ENCODE measurements at places on chromosomes 2 and 18.

- DNase-seq = no peak
These were observed 92.8 kb upstream of the OTOS start for GRCh38 chr2:240232961-240233884.

- DNase-seq = no peak
These were observed 39.1 kb downstream of the SNED1 start for GRCh38 chr2:241037498-241037897.

GRCh38 chr2:189639007-189639609 is 22.2 kb upstream of the ASNSD1 start:
- no peak for DNase-seq

- no peak for DNase-seq
These were observed 16.6 kb upstream of the SPOPL start for GRCh38 chr2:138485019-138485418.

GRCh38 chr2:27736890-27737204 is 34.7 kb upstream of the MRPL33 start:
- no peak for DNase-seq

DNA sequence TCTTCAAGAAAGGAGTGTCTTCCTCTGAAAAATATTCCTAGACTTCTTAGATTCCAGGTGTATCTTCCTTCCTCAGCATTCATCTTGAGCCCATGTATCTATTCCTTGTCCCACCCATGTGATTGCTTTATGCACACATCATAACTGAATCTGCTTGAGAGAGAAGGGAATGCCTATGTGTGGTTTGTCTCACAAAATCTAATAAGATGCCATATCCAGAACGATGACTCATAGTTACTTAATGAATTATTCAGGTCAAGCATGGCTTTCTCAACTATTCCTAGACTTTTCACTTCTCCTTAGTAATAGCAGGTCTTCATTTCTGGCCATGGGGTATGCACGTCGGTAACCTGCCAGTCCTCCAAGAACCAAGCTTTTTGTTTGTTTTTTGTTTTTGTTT is 121.8 kb downstream of the SETBP1 start:
- peak; percentile 28 for DNase-seq

GRCh38 chr2:9613291-9613690 is 17.5 kb downstream of the YWHAQ start:
- peak; percentile 60 for DNase-seq

- DNase-seq = no peak
These were observed 17.2 kb upstream of the SSB start for GRCh38 chr2:169781249-169782013.

GRCh38 chr18:75937306-75937705 is 509.8 kb upstream of the SMIM21 start:
- DNase-seq = no peak

GRCh38 chr2:12325806-12326205 is 390.9 kb upstream of the TRIB2 start:
- DNase-seq = no peak

DNA sequence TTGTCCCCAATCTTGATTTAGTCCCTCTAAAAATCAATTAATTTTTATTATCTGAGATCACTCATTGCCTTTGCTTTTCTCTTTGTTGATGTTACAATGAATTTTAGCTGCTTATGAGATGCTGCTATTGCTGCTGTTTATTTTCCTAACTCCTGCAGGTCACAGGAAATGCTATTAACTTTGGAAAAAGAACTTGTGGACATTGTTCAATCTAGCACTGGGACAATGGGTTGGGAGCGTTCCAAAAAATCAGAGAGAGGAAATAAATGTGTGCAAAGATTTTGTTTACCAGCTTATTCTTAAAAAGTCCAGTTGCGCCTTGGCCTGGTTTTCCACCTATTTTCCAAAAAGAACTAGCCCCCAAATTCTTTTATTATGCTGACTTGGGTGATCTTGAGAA is 268.3 kb downstream of the PTH2R start:
- DNase-seq = no peak

GRCh38 chr2:15677141-15677843 is 85.6 kb downstream of the DDX1 start:
- no peak for DNase-seq

DNA sequence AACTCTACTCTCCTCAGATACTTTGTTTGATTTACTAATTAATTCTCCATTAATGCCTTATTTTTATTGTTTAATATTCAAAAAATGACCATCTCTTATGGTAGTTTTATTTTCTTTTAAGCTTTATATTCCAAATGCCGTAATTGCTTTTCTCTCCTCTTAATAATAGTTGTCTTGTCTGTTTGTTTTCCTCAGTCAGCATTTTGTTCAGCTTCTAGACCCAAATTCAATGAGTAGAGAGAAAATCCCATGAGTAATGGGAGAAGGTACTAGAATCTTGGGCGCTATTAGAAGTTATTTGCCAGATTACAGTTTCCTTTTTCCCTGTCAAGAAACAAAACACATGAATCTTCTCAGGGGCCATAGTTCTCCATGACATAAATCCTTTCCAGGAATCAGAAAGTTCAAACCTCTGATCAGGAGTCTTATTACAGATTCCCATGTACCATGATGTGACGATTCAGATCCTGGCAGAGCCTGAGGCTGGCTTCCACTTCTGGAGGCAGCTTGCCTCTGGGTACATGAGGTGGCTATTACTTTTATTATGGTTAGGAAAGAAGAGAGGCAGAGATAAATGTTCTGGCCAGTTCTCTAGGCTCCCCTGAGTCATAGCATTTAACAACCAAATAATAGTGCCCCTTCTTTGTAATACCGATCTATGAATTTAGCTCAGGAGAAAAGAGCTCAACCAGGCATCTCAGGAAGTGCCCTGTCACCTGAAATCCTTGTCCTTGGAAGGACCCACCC is 485.1 kb upstream of the SETBP1 start:
- DNase-seq = no peak
